Fibroblast of skin of scalp (primary cell): ENCODE measurements at places on chromosomes 7 and 10.

DNA sequence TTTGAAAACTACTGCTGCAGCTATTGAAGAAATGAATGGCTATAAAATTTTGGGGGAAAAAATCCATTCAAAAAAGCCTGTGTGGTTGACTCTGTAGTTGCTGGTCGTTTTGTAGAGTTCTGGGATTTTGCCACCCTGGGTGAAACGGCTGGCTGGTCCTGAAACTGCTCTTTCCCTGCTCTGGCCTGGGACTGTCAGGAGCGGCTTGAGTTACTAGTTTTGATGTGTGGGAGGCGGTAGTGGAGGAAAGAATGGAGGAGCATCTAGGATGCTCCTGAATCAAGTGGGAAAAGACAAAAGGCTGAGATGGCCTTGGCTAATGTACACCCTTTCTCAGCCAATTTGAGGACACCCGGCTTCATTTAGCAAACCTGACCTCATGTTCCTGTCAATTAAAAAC is 72.5 kb downstream of the ZNF365 start:
- no peak for DNase-seq

DNA sequence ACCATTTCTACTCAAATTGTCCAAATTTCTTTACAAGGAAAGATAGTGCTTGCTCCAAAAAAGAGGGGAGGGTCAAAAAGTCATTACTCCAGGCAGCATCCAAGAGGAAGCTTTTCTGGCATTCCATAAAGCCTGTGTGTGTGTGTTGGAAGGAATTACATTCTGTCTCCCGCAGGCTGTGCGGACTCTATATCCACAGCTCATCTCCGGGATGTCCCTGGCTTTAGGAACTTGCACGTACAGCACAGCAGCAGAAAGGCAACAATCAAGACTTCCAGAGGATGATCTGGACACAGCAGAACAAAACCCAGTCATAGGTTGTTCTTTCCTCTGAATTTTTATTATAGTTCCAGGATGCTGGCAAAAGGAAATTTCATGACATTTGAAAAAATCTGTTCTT is 94.8 kb downstream of the ITIH5 start:
- DNase-seq = peak; percentile 65

- DNase-seq = no peak
Measured at GRCh38 chr7:109663806-109664205, 1094.1 kb downstream of the DNAJB9 start.

DNA sequence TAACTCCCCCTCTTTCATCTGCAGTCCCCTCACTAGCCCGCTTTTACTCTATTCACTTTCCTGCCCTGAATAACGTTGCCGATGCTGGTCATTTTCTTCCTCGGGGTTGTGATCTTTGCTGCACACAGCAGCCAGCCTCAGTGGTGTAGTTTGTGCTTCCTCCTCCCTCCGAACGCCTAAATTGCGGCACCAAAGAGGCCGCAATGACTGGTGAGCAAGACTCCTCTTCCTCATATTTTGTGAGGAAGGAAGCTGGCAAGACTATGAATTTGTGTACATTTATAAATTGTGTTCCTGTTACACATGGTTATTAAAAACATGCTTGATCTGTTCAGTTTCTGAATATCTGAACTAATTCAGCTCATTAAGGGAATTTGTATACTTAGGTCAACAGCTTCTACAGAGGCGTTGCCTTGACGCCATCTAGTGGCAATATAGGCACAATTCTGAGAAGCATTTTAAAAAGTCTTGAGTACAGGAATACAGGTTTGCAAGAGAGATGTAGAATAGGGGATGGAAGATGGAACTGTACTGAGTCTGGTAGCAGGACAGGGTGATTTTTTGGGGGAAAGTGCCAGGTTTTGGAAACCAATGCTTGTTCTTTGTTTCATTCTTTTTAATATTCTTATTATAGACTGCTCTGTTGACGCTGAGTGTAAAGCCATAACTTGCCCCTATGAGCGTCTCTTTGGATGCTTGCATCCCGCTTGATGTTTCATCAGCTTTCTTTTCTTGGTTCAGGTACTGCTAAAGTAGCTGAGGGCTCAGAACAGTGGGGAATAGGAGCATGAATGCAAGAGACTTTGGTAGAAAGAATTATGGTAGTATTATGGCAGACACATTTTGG is 4.1 kb upstream of the TAS2R5 start:
- peak; percentile 41 for DNase-seq

DNA sequence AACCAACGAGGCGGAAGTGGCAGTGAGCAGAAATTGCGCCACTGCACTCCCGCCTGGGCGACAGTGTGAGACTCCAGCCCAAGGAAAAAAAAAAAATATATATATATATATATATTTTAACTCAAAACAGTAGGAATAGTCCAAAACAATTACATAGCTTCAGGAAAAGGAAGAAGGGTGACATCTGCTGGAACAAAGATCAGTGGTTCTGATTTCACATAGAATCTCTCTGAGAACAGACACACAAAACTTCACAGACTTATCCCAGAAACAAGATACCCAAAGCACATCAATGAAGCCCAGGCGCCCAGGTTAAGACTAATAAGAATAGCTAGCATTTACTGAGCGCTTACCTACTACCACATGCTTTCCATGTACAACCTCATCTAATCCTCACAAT is 45.0 kb downstream of the DNMBP start:
- peak; percentile 26 for DNase-seq

DNA sequence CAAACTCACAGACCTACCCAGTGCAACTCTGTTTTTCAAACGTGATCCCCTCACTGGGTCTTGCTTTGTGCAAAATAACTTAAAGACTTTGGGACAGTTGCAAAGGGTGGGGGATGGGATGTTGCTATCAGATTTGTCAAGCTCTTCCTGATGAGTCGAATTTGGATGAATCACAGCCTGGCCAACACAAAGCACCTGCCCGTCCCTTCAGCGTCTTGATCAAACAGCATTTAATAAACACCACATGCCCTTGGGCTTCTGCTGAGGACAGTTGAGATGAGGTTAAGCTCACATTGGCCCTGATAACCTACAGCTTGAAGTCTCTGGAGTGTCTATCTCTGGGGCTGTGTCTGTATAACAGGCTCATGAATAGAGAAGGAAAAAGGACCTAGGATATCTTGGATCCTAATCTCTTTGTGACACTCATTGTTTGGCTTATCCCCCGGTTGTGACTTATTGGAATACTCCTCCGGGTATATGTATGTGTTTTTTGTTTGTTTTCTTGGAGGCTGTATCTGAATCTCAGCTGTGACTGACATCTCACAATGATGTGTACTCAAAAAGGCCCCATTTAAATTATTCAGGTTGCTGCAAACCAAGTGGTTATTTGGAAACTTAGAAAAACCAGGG is 132.6 kb upstream of the NAMPT start:
- no peak for DNase-seq

GRCh38 chr10:88670497-88670896 is 6.3 kb downstream of the LIPF start:
- no peak for DNase-seq

DNA sequence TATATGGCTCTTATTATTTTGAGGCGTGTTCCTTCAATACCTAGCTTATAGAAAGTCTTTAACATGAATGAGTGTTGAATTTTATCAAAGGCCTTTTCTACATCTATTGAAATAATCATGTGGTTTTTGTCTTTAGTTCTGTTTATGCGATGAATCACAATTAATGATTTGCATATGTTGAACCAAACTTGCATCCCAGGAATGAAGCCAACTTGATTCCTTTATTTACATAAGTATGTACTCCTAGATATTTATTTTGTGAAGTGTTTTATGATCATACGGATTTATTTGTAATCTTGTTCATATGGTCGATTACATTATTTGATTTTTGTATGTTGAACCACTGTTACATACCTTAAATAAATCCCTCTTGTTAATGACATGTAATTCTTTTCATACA is 244.3 kb upstream of the KCND2 start:
- peak; percentile 66 for DNase-seq

GRCh38 chr7:101718363-101719122 is 89.4 kb upstream of the MYL10 start:
- DNase-seq = peak; percentile 33

- DNase-seq = peak; percentile 60
Measured at GRCh38 chr7:31408140-31408729, 67.7 kb upstream of the NEUROD6 start.

GRCh38 chr7:37364856-37365255 is 83.8 kb downstream of the ELMO1 start:
- no peak for DNase-seq

GRCh38 chr7:25750744-25751508 is 401.1 kb upstream of the NFE2L3 start:
- no peak for DNase-seq

- no peak for DNase-seq
Measured at GRCh38 chr7:150400788-150401423, 21.8 kb downstream of the ZNF775 start.

DNA sequence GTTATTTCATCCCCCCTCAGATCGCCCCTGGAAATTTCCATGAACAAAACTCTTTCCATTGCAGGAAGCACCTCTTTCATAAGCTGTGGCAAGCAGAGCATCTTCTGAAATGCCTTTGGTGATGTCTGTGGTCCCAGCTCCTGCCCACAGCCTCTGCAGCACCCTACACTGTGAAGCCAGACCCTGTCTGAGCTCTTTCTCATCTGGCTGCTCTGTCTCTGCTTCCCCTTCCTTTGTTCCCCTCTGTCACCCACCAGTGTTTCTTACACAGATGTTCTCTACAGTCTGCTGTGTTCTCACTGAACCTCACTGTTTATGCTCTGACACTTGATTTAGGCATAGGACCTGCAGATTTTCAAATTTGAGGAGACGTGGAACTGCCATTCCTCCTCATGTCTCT is 1.9 kb upstream of the TAS2R39 start:
- DNase-seq = no peak
